Gastroesophageal sphincter (tissue), 4 donors: ENCODE measurements at places on chromosomes 7 and 10. TPM values are rescaled to one million over a fixed set of nuclear protein-coding genes. Genes with fewer than 3 reads are reported as not detected.

DNA sequence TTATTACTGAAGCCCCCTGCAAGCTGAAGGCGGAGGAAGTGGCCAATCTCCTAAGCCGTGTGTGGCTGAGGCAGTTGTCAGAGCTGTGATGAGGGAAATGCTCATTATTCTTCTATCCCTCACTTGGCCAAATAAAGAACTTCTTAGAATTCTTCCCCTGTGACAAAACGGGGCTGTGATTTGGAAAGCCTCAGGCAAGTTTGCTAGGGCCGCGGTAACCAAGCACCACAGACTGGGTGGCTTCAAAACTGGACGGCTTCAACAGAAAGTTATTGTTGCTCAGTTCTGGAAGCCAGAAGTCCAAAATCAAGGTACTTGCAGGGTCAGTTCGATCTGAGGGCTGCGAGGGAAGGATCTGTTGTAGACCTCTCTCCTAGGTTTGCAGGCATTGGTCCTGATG is 72.3 kb upstream of the STEAP1B start:
- H3K36me3 ChIP-seq, result no peaks in the 10 kb centered on the region
- no peak for ATAC-seq
- no peak overlapping the region for H3K4me3 ChIP-seq
- no peak overlapping the region for H3K27ac ChIP-seq

DNA sequence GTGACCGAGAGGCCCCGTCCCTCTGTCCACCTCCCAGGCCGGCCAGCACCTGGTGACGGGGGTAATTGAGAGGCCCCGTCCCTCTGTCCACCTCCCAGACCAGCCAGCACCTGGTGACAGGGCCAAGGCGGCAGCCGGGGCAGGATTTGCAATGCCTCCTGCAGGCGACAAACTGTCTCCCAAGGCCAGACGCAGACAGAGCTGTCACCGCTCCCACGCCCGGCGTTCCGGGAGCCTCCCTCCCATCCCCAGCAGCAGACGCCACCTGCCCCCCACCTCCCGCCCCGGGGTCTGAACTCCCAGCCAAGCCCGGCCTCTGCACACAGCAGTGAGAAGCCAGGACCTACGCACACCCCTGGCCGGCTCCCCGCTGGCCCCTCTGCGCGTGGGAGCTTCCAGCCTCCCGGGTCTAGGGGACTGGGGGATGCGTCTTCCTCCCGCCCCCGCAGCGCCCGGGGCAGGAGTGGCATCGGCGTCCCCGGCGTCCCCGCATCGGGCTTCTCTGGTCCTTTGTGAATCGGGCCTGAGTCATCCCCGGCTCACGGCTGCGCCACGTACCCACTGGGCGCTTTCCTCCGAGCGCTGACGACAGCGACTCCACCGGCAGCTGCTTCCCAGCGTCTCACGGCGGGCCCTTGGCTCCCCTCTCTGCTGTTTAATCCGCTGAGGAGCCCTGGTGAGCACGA is 95.1 kb upstream of the DIP2C start:
- no peak overlapping the region for H3K27ac ChIP-seq
- H3K4me3 ChIP-seq, result peak overlapping the region; percentile 11
- H3K27me3 ChIP-seq, result no peaks in the 10 kb centered on the region
- no peaks in the 10 kb centered on the region for H3K36me3 ChIP-seq

GRCh38 chr10:93568105-93568390 is 1.6 kb downstream of the FFAR4 start:
- H3K4me1 ChIP-seq, result peaks cover 21% of the 10 kb centered on the region
- no peaks in the 10 kb centered on the region for H3K36me3 ChIP-seq
- no peak overlapping the region for H3K4me3 ChIP-seq
- H3K27ac ChIP-seq, result no peak overlapping the region

ZNF518A gene
- 17.7 TPM for total RNA-seq

DNA sequence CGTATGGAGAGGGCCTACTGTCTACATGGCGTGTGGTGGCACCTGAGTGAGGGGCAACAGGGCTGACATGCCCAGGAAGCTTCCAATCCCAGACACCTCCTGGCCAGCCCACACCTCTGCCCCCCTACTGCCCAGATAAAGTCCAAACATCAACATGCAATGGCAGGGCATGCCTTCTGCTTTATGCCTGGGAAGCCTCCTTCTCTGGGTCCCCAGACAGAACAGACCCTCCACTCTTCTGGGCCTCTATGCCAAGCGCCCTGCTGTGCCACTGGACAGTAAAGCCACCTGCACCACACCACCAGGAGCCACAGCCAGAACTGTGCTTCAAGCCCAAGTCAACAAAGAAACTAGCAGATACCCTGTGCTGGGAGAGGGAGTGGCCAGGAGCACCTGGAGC is 12.5 kb downstream of the TMEM72 start:
- H3K27ac ChIP-seq, result no peak overlapping the region
- H3K27me3 ChIP-seq, result no peaks in the 10 kb centered on the region
- no peak for ATAC-seq
- H3K36me3 ChIP-seq, result no peaks in the 10 kb centered on the region
- H3K4me3 ChIP-seq, result no peak overlapping the region
